Fibroblast of lung (primary cell): ENCODE measurements at places on chromosomes 13 and 19. TPM values are rescaled to one million over a fixed set of nuclear protein-coding genes. Genes with fewer than 3 reads are reported as not detected.

- H3K4me1 ChIP-seq: no peaks in the 10 kb centered on the region
- H3K27ac ChIP-seq: no peak overlapping the region
- H3K36me3 ChIP-seq: no peaks in the 10 kb centered on the region
- H3K4me3 ChIP-seq: no peak overlapping the region
- DNase-seq: no peak
Measured at GRCh38 chr13:105569816-105570215, 965.6 kb downstream of the EFNB2 start.

GRCh38 chr13:63209330-63210017 lies 1793.8 kb upstream of the PCDH20 start:
- H3K4me3 ChIP-seq: no peak overlapping the region
- H3K27ac ChIP-seq: no peak overlapping the region
- no peaks in the 10 kb centered on the region for H3K4me1 ChIP-seq
- DNase-seq: peak; percentile 78

GRCh38 chr19:49690079-49690655 lies 749 bp upstream of the CPT1C start:
- no peaks in the 10 kb centered on the region for H3K27me3 ChIP-seq
- H3K27ac ChIP-seq: peak overlapping the region; percentile 61
- peaks cover 5% of the 10 kb centered on the region for H3K4me1 ChIP-seq
- H3K4me3 ChIP-seq: peak overlapping the region; percentile 64
- DNase-seq: no peak
- H3K36me3 ChIP-seq: peaks cover 11% of the 10 kb centered on the region

GRCh38 chr19:44718441-44719261 lies 19.7 kb downstream of the CEACAM16 start:
- H3K36me3 ChIP-seq: no peaks in the 10 kb centered on the region
- DNase-seq: peak; percentile 70
- H3K4me3 ChIP-seq: no peak overlapping the region
- no peaks in the 10 kb centered on the region for H3K27me3 ChIP-seq
- H3K4me1 ChIP-seq: peaks cover 6% of the 10 kb centered on the region

PTGER1 gene
- total RNA-seq: 9.7 and 18.7 TPM in 2 replicates

FPR1 gene
- not detected in 2 replicates for total RNA-seq
